Karpas-422 (cell line): ENCODE measurements at places on chromosomes 4 and X. TPM values are rescaled to one million over a fixed set of nuclear protein-coding genes. Genes with fewer than 3 reads are reported as not detected.

GRCh38 chrX:30702736-30703135 is 49.5 kb downstream of the GK start:
- no peak for DNase-seq

Gene SPANXN5
- total RNA-seq: not detected in 2 replicates

DNA sequence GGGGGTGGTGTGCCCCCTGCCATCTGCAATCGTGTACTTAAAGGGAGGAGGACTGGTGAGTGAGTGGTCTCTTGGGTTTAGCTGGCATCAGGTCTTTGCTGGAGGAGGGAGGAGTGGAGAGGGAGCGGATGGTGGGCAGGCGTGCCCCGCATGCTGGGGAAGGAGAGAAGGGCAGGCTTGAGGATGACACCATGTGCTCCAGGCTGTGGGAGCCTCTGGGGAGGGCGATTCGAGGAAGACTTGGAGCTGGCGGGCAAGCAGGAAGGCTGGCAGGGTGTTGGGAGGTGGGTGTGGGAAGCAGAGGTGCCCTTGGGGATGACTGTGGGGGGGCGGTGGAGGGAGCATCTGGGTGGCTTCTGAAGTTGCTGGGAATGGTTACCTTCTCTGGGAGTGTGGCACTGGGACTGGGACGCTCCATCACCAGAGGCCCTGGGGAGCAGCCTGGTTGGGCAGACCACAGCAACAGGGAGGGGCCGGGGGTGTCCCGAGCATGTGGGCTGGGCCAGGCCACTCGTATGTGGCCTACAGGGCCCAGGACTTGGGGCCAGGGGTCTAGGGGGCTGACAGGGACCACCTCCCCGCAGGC is 30.8 kb upstream of the AFAP1 start:
- DNase-seq: no peak

Gene ART3
- total RNA-seq: not detected in 2 replicates

- DNase-seq: no peak
Measured at GRCh38 chr4:16155528-16156169, 70.6 kb downstream of the TAPT1 start.

Gene UGT2B10
- total RNA-seq: not detected in 2 replicates

Gene ARSD
- total RNA-seq: not detected in 2 replicates

DNA sequence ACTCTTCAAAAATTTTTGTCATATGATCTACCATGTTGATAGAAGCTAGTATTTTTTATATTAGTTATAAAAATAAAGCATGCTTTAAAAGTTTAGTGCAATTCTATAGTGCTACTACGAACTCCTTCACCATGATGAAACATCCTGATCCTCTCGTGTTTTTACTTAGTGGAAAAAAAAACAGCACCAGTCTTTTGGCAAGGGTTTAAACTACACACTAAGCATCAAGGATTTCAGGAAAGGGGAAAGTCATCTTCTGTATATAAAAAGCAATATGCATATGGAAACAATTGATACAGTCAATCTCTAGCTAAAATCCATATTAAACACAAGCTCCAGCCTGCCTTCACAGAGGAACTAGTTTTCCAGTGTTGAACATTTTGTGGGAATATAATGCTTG is 18.7 kb downstream of the CHM start:
- no peak for DNase-seq

Gene SPANXN3
- not detected in 2 replicates for total RNA-seq

Gene MAGEC3
- not detected in 2 replicates for total RNA-seq
